ENCODE measurements at places on chromosomes 2 and 18.

DNA sequence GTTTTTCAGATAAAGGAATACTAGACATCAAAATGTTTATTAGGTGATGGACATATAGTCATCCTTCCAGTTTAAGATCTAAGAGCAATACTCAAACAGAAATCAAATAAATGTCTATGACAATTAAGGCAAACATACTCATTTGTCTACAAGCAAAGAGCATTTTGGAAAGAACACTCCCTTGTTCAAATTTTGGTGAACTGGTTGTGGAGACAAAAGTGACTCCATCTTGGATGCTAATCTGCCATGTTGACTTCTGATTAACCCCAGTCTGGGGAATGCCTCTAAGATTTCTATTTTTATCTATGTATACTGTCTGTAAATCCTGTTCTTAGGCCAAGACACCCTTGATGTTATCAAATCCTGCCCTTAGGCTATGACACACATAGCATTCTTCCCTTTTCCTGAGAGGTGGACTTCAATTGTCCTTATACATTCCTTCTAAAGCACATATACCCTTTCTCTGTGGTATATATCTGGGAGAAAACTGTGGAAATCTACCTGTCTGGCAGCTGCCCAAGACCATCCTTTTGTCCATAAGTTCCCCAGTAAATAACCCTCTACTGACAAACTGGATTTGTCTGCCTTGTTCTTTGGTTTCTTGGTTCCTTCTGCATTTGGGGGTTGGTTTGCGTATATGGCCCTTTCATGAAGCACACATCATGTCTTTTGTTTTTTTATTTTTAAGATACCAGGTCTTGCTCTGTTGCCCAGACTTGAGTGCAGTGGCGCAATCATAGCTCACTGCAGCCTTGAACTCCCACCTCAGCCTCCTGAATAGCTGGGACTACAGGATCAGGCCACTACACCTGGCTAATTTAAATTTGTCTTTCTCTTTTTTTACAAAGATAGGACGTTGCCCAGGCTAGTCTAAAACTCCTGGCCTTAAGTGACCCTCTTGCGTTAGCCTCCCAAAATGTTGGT is 12.5 kb upstream of the PLEKHM3 start:
- no peak for DNase-seq

DNA sequence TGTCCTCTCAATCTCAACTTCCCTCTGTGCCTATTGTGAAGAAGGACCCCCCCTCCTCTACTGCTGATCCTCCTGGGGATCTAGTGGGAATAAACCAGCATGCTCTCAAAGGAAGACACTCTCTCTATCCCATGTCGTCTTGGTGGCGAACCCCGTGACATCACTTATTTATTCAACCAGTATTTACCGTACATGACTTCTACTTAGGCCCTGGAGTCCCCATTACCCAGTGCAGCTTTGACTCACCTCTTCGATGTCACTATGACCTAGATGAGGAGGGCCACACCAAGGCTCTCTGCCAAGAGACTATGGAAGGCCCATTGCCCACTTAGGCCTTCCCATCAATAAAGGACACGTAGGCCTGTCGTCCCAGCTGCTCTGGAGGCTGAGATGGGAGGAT is 16.7 kb downstream of the ASPRV1 start:
- DNase-seq: no peak

DNA sequence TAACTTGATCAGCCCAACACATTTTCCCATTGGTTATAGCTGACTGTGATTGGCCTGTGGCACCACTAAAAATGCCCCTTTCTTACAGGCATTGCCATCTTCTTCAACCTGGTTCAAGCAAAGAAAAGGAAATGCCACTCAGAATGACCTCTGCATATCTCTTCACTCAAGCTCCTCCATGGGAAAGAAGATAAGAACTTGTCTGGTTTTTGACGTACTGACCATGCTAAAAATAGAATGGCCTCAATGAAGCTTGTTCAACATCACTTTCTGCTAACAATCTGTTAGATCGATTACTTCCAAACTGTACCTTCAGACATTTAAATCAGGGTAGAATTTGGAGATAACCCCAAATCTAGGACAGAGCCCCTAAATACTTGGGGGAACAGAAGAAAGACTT is 109.5 kb downstream of the CABYR start:
- DNase-seq: no peak

DNA sequence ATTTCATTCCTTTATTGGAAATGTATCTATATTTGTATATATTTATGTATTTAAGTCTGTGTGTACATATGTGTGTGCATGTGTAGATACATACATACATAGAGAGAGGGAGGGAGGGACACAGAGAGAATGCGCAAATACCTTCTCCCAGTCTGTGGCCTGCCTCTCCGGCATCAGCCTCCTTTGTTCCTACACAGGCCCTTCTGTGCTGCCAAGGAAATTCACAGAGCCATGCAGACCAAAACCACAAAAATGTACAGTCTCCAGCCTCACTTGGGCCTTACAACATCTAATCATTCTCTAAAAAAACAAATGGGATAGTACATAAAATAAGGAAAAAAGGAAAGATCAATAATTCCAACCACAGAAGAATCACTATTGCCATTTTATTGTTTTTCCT is 8.8 kb upstream of the CRACDL start:
- DNase-seq: no peak

DNA sequence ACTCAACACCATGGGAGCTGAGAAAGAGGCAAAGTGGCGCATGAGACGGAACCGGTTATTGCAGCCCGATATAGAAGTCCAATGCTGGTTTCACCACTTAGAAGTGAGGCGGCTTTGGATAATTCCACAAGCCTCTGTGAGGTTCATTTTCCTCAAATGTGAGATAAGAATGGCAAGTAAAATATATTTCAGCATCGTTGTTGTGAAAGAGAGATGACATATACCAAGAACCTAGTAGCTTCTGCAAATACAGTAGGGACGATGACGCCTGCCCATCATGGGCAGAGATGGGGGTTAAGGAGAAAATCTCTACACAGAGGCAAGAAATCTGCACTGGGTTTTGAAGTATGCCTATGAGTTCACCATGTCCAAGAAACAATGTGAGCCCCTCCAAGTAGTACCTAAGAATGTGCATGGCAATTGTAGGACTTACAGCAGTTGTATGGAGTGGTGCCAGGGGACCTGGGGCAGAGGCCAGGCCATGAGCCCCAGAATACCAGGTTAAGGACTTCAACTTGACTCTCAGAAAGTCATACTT is 352.0 kb downstream of the RNF144A start:
- DNase-seq: no peak

GRCh38 chr2:42725657-42726056 is 38.3 kb downstream of the OXER1 start:
- no peak for DNase-seq

DNA sequence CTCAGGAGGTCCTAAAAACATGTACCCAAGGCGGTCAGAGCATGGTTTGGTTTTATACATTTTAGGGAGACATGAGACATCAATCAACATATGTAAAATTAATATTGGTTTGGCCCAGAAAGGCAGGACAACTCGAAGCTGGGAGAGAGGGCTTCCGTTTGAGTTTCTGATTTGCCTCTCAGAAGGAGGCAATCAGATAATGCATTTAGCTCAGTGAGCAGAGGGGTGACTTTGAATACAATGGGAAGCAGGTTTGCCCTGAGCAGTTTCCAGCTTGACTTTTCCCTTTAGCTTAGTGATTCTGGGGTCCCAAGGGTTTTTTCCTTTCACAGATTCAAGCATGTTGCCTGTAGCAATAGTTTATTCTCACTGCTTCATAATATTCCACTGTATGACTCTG is 12.6 kb downstream of the SPOPL start:
- no peak for DNase-seq

DNA sequence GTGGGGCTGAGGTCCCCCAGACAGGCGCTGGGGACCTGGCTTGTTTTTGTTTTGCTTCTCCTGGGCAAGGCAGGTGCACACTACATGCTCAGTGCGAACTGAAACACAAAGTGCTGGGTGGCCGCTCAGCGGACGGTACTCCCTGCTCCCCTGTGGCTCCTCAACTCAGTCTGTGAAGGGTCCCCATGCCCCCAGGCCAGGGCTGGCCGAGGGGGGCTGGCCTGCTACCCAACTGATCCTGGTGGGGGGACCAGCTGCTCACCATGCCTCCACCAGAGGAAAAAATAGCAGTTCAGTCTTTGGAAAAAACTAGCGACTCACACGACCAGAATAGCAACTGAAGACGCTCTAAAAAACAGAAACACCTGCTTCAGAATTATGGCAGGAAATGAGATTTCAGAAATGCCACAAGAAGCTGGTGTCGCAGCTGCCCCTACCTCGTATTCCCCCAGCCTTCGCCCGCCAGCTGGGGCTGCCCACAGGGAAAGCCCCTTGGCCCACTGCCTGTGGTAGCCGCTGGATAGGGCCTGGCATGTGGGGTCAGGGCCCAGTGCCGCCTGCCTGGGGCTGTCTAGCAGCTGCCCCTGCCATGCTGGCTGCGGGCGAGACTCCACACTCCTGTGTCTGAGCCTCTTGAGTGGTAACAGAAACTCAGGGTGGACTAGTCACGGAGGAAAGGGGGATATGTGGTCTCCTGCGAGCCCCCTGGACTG is 43.7 kb downstream of the MEX3C start:
- peak; percentile 54 for DNase-seq

DNA sequence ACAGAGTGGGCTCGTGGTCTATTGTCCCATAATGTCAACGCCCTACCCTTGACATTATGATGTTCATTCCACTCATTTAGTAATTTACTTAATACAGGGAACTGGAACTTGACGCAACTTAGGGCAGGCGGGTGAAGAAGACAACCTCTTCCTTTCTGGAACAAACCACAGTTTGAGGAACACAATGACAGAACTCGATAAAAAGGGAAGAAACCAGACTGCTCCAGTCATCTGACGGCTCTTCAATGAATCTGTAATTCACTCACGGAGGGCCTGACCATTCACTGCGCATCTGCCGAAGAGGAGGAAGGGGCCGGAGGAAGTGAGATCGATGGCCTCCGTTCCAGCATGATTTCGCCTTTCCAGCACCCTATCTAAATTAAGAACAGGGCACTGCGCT is 83.2 kb downstream of the BCL2 start:
- DNase-seq: no peak

DNA sequence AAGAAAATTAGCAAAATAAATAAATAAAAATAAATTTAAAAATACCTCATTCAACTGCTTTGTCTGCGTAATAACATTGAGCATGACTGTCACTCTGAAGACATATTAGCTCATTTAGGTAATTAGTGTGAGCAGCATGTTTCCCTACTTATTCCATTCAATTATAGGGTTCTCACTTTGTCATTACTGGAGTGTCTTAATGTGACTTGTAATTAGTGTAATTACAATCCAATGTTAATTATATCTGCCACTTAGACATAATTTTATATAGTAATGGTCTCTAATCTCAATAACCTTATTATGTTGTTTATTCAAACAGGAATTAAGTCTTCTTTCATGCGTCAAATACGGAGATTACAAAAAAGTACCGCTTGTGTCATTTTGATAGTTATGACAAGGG is 893.9 kb upstream of the ACVR2A start:
- DNase-seq: no peak

- DNase-seq: no peak
These were observed 28.8 kb downstream of the SETBP1 start for GRCh38 chr18:44709307-44710126.

- no peak for DNase-seq
These were observed 662.1 kb downstream of the LRP1B start for GRCh38 chr2:141468761-141469160.
